BE2C (cell line): ENCODE measurements at places on chromosomes 6 and 20.

GRCh38 chr20:64176551-64176950 lies 12.3 kb downstream of the MYT1 start:
- DNase-seq, result no peak

- no peak for DNase-seq
Observed at GRCh38 chr20:35660122-35660937, 4.4 kb downstream of the CPNE1 start.

DNA sequence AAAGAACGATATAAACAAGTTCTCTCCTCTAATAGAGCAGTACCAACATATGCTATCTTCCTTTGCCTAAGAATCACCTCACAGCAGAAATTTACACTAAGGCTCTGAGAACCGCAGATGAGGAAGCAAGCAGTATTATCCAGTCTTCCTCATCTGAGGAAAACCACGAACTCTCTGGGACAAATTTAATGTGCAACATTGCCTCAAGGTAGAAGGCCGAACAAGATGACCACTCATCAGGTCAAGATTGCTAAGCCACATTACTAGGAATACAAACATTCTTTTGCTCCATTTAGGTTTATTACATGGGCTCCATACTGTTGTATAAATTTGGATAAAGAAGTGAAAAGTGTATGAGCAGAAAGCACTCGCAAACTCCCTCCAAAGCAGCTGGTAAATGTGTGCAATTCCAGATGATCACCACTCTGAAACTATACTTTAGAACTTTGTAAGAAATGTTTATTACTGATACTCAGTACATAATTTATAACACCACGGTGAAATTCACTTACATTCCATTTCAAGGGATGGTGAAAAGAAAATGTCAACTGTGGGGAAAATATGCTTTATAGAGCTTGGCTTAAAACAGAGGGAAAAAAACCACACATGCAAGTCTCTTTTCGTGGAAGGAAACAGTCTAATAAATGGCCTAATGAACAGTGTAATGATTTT lies 398.4 kb downstream of the BTBD9 start:
- no peak for DNase-seq

- no peak for DNase-seq
Observed at GRCh38 chr6:41535766-41536165, 10.4 kb upstream of the FOXP4 start.

DNA sequence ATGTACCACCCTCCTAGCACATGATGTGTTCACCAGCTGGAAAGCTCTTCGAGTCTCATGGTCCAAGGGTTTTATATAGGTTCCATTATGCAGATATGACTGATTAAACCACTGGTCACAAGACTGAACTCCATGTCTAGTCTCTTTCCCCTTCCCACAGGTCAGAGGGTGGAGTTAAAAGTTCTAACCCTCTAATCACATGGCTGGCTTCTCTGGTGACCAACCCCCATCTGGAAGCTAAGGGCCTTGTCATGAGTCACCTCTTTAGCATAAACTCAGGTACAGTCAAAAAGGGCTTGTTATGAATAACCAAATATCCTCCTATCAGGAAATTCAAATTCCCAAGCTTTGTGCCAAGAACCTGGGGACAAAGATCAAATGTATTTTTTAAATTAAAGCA lies 52.0 kb upstream of the KLHL31 start:
- no peak for DNase-seq
